ENCODE measurements at places on chromosomes 11 and 22.
A peak's percentile ranks its signal among the peaks of the same experiment; 100 is the strongest.

DNA sequence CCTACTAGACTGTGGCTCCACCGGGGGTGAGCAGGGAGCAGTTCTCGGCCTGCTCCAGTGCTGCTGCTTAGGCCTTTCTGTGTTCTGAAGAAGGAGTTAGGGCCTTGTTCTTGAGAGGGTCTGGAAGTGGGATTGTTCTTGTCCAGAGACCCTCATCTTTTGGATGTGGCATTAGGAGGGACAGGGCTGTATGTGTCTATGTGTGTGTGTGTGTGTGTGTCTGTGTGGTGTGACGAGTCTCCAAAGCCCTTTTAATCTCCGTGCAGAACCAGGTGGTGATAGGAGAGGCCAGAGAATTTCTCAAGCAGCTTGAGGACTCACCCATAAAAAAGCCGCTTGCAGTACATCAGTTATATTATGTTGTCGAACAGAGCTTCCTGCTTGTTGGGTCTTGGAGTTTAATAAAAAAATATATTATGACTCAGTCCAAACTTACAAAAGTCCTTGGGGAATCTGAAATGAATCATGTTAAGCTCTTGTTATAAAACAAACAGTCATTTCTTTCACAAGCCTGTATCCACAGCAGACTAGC is 196.5 kb downstream of the TENM4 start:
- DNase-seq = no peak

DNA sequence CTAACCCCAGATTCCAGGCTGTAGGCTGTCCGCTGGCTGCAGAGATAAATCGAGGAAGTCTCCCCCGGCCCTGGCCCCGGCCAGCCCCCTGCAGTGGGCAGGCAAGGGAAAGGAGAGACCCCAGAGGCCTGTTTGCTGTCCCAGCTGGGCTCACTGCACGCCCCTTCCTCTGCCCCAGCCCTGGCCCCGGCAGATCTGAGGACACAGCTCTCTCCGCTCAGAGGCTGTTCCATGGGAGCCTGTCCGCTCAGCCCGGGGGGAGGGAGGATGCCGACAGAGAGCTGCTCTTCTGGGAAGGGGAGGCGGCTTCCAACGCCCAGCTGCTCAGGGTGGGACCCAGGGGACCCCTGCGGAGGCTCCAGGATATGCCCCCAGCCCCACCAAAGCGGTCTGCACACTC is 37.7 kb upstream of the H19 start:
- no peak for DNase-seq

DNA sequence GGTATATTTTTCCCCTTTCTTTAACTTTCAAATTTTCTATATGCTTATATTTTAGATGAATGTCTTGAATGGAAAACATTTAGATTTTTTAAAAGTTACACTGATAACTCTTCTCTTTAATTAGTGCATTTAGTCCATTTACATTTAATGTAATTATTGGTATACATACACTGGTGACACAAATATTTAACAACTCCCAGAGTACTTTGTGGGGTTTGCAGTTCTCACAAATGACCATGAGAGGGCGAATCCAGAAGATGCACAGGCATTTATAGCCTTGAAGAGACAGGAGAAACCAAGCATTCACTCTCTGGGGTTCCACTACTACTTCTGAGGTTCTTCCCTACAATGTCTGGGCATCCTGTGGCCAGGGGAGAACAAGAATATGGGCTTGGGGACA is 125.1 kb downstream of the TIMP3 start:
- DNase-seq = peak; percentile 22

DNA sequence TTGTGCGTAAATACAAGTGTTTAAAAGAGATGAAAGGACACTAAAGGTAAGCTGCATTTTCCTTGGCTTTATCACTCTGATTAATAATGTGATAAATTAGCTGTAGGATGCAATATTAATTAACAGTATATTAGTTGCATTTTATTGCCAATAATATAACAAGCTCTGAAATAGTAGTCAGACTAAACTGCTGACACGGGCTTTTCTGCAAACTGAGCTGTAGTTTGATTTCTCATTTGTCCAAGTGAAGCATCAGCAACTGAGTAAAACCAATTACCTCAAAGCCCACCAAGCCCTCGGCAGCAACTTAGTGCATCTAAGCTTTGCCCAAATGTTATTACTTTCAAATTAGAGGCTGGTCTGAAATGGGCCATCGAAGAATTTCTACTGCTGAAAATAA is 33.5 kb downstream of the ARL14EP start:
- DNase-seq = no peak

GRCh38 chr11:6251990-6252473 is 7.6 kb upstream of the CCKBR start:
- no peak for DNase-seq

Data from activated naive CD4-positive, alpha-beta T cell treated with anti-CD3 and anti-CD28 coated beads, Interleukin-2, amount 10 ng/mL, durations not matched to agents 7 days and 5 days (primary cell).